Stimulated activated CD4-positive, alpha-beta T cell treated with anti-CD3 and anti-CD28 coated beads, Interleukin-4, amount 100 ng/mL, for 1 hour (primary cell): ENCODE measurements at places on chromosomes 1 and 21.
A peak's percentile ranks its signal among the peaks of the same experiment; 100 is the strongest.

GRCh38 chr1:162070094-162070748 is 730 bp downstream of the NOS1AP start:
- peak; percentile 11 for DNase-seq

DNA sequence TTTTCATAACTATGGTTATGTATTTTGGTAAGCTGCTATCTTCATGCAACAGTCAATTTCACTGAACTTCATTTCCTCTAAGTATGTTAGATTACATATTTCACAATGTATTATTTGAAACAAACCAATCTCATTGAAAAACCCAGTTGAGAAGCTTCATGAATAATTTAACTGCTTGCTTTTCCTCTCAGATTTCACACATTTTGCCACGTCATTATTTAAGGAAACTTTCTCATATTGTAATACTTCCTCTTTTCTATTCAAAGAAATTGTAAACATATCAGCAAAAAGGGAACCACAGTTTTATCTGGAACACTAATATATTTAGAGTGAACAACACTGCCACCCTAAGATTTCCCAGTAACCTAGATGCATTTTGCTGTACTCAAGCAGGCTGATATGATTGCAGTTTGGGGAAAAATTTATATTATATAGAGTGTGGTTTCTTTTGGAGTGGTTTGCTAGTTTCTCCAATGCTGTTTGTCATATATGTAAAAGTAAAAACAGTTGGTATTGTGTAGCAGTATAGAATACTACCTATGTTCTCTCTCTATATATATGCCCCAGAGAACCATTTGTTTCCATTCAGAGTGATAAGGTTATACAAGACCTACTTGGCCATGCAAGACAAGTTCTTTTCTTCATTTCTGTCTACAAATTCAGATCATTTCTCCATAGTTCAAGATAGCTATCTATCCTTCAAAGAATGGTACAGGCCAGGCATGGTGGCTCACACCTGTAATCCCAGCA is 28.4 kb upstream of the AHCTF1 start:
- DNase-seq, result no peak

DNA sequence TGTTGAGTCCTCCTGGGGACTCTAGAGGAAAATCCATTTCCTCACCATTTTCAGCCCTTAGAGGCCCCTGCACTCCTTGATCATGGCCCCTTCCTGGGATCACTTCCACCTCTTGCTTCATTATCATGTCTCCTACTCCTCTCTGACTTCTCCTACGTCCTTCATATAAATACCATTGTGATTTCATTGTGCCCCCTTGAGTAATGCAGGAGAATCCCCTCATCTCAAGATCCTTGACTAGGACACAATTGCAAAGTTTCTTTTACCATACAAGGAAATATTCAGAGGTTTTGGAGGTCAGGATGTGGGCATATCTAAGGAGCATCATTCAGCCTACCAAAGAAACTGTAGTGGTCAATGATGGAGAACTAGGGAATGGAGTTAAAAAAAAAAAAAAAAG is 8.8 kb upstream of the GBP6 start:
- no peak for DNase-seq

DNA sequence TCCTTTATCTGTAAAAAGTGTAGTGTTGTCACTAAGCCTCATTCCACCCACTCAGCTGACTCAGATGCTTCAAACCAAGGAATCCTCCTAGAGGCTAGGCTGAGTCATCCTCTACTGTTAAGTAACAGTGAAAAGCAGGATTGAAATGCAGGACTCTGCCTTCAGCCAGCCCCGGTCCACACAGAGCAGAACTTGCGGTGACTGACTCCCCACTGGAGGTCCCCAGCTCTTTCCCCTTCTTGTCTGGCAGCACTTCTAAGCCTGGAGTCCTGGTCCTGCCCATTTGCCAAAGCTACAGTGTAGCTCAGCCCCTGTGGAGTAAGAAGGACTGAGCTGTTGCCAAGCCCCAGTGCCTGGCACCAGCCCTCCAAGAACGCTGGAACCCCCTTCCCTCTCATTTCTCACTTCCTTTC is 1.7 kb downstream of the RAB7B start:
- no peak for DNase-seq

GRCh38 chr1:192993426-192994085 is 65.6 kb downstream of the UCHL5 start:
- DNase-seq, result no peak

DNA sequence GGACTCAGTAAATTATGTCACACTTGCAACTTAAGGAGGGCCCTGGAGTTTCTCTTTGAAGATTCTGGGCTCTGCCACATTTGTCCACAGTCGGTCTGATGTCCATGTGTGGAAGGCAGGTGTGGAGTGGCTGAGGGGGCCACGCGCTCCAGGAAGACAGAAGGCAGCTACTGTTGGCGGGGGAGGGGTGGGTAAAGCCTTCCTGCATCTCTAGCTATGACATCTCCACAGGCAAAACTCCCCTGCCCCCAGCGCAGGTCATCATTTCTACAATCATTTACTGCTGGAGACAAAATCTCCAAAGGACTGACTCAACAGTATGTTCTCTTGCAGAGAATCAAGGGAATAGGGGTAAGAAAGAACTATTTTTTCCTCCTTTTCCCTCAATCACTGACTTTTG is 11.4 kb upstream of the TSPEAR start:
- DNase-seq, result no peak

- no peak for DNase-seq
Observed at GRCh38 chr1:9397047-9397446, 104.4 kb downstream of the SPSB1 start.

GRCh38 chr1:96804648-96805047 is 83.1 kb downstream of the PTBP2 start:
- no peak for DNase-seq

- peak; percentile 59 for DNase-seq
Observed at GRCh38 chr1:227729881-227730629, 5.0 kb downstream of the JMJD4 start.

DNA sequence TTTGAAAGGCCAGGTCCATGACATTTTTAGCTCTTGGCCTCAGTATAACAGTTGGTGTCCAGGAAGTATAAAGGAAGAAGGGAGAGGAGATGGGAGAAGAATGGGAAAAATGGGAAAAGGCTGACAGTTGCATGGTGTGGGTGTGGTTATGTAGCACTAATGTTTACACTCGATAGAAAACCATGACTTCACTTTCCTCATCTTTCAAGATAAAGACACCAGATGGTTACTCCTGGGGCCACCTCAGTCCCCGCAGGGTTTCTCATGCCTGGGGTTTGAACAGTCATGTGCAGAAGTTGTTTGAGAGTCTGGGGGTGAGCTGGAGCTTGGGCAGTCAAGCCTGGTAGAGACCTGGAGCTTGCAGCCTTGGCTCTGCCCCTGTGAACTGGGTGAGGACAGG is 7.9 kb downstream of the PGBD2 start:
- DNase-seq, result no peak

DNA sequence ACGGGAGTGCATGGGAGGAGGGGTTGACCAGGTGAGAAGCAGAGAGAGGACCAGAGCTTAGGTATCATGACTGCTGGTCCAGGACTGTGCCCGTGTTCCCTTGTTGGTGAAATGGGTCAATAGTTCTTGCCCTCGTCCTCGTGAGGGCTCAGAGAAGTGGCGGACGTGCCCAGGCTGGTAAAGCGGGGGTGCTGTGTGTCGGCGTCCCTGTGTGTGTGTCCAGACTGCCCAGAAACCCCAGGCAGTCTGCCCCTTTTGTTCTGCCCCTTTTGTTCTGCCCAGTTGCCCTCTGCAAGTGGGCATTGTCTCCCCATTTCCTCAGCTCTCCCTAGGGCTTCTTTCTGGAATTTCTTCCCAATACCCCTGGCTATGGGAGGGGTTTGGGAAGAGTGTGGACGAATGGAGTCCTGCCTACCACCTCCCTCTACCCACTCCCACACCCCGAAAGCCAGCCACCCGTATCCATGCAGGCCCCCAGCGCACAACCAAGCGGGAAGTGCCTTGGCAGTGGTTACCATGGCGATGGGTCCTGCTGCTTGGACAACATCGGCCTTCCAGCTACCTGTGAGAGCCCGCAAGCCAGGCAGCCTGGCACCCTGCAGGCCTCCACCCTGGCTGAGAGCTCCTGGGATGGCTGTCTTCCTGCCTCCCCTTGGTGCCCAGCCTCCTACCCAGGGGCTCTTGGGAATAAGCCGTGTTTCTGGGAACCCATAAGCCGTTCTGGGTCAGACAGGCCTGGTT is 34.7 kb downstream of the ACOT11 start:
- DNase-seq, result no peak

- DNase-seq, result no peak
Observed at GRCh38 chr1:24392982-24393650, 20.5 kb downstream of the STPG1 start.

- DNase-seq, result no peak
Observed at GRCh38 chr1:61184040-61184713, 101.8 kb downstream of the NFIA start.

GRCh38 chr1:161863549-161863948 is 97.4 kb downstream of the ATF6 start:
- no peak for DNase-seq

GRCh38 chr1:198535631-198536030 is 4.8 kb downstream of the ATP6V1G3 start:
- no peak for DNase-seq

DNA sequence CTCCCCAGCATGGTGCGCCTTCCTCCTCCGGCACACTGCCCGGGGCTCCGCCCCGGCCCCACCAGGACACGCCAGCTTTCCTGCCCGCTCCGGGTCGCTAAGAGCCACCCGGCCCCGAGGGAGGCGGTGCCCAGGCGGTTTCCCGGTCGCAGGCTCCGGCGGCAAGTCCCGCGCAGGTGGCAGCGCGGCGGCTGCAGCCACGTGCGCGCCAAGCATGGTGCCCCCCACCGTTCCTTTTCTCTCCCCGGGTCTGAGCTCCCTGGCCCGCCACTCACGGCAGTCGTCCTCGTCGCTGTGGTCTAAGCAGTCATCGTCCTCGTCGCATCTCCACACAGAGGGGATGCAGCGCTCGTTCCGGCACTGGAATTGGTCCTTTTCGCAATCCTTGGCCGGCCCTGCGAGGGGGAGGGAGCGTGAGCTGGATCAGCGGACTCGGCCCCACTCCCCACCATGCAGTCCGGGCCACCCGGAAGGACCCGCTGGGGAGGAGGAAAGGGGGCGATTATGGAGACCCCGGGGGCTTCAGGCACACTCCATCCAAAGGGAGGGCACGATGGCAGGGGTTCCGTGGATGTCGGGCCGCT is 1.2 kb downstream of the LRP8 start:
- DNase-seq, result no peak

GRCh38 chr1:162217706-162218105 is 148.2 kb downstream of the NOS1AP start:
- DNase-seq, result no peak

GRCh38 chr1:25145775-25146393 is 86.4 kb downstream of the SYF2 start:
- no peak for DNase-seq

DNA sequence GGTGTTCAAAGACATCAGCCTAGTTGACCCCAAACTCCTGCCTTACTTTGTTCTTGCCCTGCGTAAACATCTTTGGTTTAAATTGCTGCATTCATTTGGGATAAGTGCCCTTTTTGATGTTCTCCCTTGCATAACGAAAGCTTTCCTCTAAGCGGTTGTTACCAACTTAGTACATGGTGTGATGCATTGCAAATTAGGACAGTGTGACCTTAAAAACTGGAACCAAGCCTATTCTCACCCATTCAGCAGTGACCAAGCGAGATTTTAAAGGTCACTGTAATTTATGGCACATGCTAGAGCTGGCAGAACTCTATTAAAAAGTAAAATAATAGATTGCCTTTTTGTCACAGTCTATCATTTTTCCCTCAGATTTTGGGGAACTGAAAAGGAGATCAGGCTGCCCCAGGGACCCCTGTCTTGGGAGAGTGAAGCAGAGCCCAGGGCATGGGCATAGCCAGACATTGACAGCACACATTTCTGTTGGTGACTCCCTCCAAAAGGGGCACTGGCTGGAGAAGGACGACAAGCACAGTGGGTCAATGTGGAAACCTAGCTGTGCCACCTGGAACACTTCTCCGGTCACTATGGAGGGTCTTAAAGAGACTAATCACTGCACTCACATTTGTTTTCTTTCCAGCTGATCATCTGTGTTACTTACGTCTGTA is 63.9 kb downstream of the KCNK1 start:
- DNase-seq, result no peak

DNA sequence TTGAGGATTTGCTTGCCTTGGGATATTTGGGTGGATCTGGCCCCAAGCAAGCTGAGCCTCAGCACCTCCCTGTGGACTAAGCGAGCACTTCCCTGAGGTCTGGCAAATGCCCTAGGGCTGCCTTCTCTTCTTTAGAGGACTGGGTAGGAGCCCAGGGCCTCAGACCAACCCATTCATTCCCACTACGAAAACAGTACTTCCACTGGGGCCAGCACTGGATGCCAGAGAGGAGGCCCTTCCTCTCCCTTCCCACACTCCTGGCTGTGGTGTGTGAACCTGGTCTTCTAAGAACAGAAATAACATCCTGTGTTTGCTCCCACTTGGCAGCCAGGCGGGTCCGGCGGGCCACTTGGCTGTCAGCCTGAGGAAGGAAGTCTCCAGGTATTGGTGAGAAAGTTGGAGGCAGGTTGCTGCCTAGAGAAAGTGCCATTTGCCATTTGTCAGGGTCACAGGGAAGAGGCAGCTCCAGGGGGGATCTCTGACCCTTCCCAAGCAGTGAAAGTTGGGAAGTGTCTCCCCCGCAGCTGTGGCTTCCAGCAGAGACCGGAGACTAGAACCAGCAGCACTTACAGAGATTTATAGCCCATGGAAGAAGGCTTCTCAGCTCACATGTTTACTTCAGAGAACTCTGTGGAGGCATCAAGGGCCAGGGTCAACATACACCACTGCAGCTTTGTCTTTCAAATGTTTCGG is 323.5 kb downstream of the SIPA1L2 start:
- no peak for DNase-seq

GRCh38 chr1:226738421-226738994 is 574 bp downstream of the ITPKB start:
- DNase-seq, result peak; percentile 52

GRCh38 chr1:25197982-25198662 is 34.2 kb downstream of the SYF2 start:
- no peak for DNase-seq

- DNase-seq, result no peak
Observed at GRCh38 chr1:208885060-208885459, 640.9 kb upstream of the PLXNA2 start.

- no peak for DNase-seq
Observed at GRCh38 chr1:10544239-10544638, 69.5 kb downstream of the PEX14 start.

DNA sequence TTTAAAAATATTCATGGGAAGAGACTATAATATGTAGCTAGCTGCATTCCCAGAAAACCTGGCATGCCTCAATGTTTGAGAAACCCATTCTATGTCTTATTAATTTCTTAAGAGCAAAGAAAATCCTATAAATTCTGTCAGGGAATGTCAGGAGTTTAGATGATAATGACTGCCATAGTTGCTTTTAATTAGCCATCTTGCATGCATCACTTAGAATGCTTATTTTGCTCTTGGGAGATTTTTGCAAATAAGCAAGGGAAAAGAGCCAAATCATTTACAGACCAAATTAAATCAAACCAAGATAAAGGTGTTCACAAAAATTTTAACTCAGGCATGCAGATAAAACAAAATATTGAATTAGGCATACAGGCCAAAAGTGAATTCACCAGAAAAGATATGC is 152.8 kb downstream of the FASLG start:
- no peak for DNase-seq

GRCh38 chr1:51623025-51623424 is 6.1 kb downstream of the OSBPL9 start:
- no peak for DNase-seq
